GOT3 (cell line): ENCODE measurements at places on chromosomes 16 and 17.

GRCh38 chr16:53922807-53923571 is 219.0 kb downstream of the FTO start:
- no peak for DNase-seq

GRCh38 chr16:15708096-15708495 is 58.1 kb downstream of the NDE1 start:
- no peak for DNase-seq

DNA sequence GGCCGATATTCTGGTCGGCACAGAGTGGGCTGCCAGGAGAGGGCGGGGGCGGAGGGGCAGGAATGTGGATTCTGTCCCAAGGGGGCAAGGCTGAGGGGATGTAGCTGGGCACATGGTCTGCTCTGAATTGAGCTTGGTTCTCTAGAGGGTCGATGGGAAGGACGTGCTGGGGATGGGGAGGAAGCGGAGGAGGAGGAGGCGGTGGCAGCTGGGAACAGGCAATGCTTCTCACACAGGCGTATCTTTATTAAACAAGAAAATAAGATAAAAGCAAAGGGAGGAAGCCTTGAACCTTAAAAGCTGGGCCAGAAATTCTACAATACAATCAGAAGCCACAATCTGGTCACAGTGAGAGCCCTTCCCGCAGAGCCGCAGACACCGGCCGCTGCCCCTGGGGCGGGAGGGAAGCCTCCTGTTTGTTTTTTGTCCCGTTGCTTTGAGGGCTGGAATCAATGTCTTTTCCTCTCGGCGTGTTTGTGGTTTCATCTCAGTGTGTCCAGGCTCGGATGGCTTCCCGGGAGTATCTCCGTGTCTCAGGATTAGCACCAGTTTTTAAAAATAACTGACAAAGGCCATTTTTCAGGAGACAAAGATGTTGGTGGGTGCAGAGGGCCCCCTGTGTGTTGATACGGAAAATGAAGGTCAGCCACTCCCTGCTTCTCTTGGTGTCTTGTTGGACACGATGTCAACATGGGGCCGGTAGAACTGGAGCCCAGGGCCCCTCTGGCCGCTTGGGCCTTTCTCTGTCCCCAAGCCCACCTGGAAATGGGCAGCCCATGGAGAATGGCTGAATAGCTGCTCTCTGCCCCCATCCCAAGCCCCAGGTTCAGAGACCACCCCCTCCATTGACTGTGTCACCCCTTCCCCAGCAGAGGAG is 12.3 kb upstream of the SLC7A5 start:
- no peak for DNase-seq

GRCh38 chr17:41919165-41919817 is 540 bp upstream of the ACLY start:
- DNase-seq, result no peak

DNA sequence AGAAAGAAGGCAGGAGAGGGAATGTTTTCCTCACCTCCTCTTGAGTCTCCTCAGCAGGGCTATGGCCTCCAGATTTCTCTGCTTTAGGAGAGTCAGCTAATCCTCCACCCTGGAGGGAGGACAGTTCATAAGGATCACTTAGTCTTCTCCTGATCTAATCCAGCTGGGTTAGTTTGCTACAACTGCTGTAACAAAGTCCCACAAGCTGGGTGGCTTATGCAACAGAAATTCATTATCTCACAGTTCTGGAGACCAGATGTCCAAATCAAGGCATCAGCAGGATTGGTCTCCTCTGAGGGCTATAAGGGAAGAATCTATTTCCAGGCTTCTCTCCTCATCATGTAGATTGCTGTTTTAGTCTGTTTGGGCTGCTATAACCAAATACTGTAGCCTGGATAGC is 40.6 kb upstream of the XYLT1 start:
- DNase-seq, result no peak

DNA sequence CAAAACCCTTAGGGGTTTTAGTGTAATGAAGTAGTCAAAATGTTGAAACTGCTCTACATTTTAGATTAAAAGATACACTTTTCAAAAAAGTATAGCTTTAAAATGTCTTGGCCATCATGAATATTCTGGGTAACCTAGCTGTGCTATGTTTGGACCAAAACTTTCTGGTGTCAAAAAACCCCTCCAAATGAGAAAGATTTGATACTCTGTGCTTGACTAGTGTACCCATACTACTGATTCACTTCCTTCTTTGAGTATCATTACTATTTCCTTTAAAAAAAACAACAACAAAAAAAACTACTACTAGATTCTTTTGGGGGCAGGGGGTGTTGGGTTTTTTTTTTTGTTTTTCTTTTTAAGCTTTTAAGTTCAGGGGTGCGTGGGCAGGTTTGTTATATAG is 37.3 kb downstream of the PTRH2 start:
- DNase-seq, result no peak

GRCh38 chr16:84911486-84912216 is 91.9 kb downstream of the CRISPLD2 start:
- no peak for DNase-seq

DNA sequence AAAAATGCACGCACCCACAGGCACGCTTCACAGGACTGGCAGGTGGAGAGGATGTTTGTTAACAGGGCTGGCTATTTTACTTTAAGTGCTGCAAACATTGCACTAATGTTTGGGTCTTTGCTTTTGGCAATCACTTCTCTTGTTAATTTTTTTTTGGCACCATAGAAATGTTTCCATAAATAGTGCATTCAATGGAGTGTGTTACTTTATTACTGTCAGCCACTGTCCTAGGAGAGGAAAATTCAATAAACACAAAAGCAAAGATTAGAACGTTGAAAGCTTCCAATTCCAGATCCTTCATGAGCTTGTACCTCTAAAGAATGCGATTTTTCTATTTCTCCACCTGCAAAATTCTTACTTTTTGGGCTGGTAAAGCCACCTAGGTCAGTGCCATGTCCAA is 743.5 kb downstream of the WWOX start:
- DNase-seq, result no peak

GRCh38 chr16:82655072-82655714 is 28.4 kb downstream of the CDH13 start:
- DNase-seq, result peak; percentile 39

- DNase-seq, result no peak
These were observed 2.8 kb downstream of the KRT10 start for GRCh38 chr17:40819528-40820125.

- DNase-seq, result no peak
These were observed 203.2 kb downstream of the SALL1 start for GRCh38 chr16:50947826-50948225.

- no peak for DNase-seq
These were observed 25.3 kb downstream of the MEOX1 start for GRCh38 chr17:43636426-43636825.

- no peak for DNase-seq
These were observed 46.7 kb upstream of the CDR2 start for GRCh38 chr16:22421136-22421535.

GRCh38 chr17:51164911-51165679 is 1.1 kb upstream of the NME2 start:
- no peak for DNase-seq

DNA sequence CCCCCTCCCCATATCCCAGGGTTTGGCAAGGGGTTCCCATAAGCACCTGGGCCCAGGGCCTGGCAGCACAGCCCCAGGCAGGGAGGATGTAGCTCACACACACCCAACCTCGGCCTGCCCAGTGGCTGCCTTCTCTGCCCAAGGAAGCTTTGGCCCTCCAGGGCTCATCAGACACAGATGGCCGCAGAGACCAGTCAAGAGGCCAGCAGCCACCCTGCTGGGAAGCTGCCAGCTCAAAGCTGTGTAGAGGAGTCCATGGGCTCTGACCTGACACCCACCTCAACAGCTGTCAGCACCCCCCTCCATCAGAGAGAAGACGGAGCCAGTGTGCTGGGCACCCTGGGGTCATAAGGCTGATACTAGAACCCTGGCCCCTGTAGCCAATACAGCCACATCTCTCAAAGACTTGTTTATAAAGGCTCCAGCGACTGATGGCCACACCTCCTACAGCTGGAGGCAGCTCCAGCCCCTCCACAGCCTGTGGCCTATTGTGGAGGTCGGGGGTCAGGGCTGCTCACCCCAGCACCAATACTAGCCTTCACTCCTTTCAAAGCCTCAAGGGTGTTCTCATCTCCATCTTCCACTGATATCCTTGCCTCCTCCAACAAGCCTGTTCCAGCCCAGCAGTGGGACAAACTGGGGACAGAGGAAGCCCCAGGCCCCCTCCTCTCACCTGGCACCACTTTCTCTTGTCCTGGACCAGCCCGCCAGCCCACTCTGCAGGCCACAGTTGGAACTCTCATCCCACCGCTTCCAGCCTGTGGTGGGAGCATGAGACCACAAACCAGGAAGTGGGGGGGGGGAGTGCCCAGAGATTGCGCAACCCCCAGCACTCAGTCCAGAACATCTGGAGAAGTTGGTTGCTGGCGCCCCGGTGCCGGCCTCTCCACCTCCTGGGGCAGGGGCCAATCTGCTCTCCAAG is 2.2 kb upstream of the MPG start:
- DNase-seq, result no peak

DNA sequence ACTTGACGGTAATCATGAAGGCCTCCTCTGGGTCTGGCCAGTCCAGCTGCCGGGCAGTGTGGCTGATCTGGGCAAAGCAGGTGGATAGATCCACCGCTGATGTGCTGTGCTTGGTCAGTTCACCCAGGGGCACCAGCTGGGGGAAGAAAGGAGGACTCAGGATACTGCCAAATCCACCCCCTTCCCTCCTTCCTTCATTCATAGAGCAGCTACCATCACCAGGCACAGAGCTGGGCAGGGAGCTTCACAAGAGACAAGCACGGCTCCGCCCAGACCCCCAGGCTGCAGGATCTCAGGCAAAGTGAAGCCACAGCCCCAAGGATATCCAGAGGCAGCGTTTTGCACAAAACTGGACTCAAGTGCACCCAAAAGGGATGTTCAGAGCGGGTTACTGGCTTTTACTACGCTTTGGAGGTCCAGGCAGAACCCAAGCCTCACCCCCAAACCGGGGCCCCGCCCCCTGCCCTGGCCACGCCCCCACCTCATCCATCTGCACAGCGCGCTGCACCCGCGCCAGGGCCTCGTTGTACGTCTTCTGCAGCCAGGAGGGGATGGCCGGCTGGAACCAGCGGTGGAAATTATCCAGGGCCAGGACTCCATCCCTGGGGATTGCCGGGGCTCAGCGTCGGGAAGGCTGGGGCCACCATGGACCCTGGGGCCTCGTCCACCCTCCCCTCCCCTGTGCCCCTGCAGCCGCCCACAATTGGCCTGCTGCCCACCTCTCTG is 9.1 kb downstream of the UNC13D start:
- no peak for DNase-seq
